Muscle of leg (tissue), 16 donors: ENCODE measurements at places on chromosomes 1 and 21. TPM values are rescaled to one million over a fixed set of nuclear protein-coding genes. Genes with fewer than 3 reads are reported as not detected.

DNA sequence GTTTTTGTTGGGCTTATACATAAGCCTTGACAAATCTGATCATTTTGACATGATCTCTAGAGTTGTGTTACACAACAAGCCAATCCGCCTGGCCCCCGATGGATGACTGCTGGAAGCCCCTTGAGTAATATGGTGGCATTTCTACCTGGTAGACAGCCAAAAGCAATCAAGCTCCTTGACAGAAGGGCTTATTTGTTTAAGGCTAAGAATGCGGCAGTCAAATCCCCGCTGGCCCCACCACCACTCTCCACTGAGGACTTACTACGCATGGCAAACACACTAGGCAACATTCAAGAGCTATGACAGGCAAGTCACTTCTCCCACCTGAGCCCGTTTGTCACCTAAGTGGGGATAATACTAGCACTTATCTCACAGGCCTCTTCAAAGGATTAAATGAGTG, 33.4 kb upstream of the C1orf198 start:
- no peak for DNase-seq
- H3K4me3 ChIP-seq: no peak overlapping the region
- H3K36me3 ChIP-seq: peaks cover 14% of the 10 kb centered on the region
- H3K27me3 ChIP-seq: no peaks in the 10 kb centered on the region

DNA sequence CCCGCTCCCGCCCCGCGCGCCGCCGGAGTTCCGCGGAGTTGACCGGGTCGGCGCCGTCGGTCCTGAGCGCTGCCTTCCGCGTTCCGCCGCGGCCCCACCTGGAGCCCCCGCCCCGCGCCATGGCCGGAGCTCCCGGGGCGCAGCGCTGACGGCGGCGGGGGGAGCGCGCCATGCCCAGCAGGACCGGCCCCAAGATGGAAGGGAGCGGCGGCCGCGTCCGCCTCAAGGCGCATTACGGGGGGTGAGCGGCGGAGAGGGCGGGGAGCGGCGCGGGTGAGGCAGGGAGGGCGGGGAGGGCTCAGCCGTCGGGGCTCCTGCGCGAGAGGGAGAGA, 216 bp downstream of the PRKCZ start:
- no peak overlapping the region for H3K27ac ChIP-seq
- H3K4me3 ChIP-seq: no peak overlapping the region

- no peak for DNase-seq
- H3K36me3 ChIP-seq: no peaks in the 10 kb centered on the region
These were observed 119.6 kb upstream of the BRINP3 start for GRCh38 chr1:190597294-190597693.

DNA sequence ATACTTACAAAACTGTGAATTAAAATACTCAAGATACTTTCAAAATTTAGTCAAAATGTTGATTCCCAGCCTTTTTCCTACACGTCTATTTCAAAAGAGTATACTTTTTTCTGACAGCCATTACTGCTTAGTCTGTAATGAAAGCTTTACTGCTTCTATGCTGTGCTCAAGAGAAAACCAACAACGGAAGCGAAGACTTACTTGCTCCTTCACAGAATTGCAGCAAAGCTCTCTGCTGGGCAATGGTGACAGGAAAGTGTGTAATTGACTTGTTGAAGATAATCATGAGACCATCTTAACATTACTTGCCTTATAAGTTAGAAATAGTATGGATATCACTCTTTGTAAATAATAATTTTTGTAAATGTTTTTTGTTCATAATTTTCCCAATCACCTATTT, 1.7 kb upstream of the DYNLT5 start:
- no peak overlapping the region for H3K4me3 ChIP-seq
- no peaks in the 10 kb centered on the region for H3K36me3 ChIP-seq
- H3K27me3 ChIP-seq: peaks cover 14% of the 10 kb centered on the region
- no peak for DNase-seq
- H3K27ac ChIP-seq: no peak overlapping the region

- H3K27ac ChIP-seq: no peak overlapping the region
- H3K36me3 ChIP-seq: no peaks in the 10 kb centered on the region
- no peak for DNase-seq
- no peak overlapping the region for H3K4me3 ChIP-seq
These were observed 516.6 kb downstream of the SMYD3 start for GRCh38 chr1:245990315-245991022.

DNA sequence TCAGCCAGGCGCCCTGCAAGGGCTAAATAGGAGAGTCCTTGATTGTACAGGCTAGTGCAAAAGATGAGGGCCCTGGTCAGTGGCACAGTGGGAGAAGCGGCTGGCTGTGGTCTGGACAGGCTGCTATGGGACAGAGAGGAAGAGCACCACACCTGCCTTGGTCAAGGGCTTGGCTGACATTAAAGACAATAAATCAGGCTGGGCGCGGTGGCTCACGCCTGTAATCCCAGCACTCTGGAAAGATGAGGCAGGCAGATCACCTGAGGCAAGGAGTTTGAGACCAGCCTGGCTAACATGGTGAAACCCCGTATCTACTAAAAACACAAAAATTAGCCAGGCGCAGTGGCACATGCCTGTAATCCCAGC, 62.9 kb downstream of the NID1 start:
- peaks cover 40% of the 10 kb centered on the region for H3K36me3 ChIP-seq
- no peak for DNase-seq
- H3K27me3 ChIP-seq: no peaks in the 10 kb centered on the region

DNA sequence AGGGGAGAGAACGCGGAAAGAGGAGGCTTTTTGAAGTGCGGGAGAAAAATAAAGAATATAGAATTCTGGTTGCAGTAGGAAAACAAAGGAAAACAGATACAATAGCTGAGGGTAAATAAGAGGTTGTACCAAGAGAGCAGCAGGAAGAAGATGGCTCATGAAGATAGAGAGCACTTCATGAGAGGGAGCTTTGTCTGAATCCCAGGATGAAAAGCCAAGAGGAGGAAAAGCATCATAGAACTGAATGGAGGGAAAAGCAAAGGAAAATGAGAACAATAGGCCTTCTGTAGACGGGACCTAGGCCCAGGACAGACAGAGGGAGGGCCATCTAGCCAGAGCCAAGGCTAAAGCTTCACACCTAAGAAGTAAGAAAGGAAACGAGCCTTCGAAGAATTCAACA, 49.5 kb downstream of the ATP6V1G3 start:
- no peaks in the 10 kb centered on the region for H3K27me3 ChIP-seq
- H3K4me1 ChIP-seq: no peaks in the 10 kb centered on the region
- DNase-seq: no peak
- no peaks in the 10 kb centered on the region for H3K36me3 ChIP-seq
- no peak overlapping the region for H3K4me3 ChIP-seq

GRCh38 chr1:231626535-231626950, at the start of gene DISC1:
TSS of gene DISC1 (plus strand) at chr1:231626790. CDS start at chr1:231626868, 78 bp downstream.
- no peaks in the 10 kb centered on the region for H3K36me3 ChIP-seq
- peaks cover 19% of the 10 kb centered on the region for H3K4me1 ChIP-seq
- peak; percentile 96 for DNase-seq
- H3K27me3 ChIP-seq: no peaks in the 10 kb centered on the region
- peak within 1 kb of the TSS; percentile 87 for H3K4me3 ChIP-seq

- peaks cover 5% of the 10 kb centered on the region for H3K4me1 ChIP-seq
- H3K27me3 ChIP-seq: no peaks in the 10 kb centered on the region
- H3K4me3 ChIP-seq: no peak overlapping the region
- no peak overlapping the region for H3K27ac ChIP-seq
These were observed 687.0 kb downstream of the ADGRL2 start for GRCh38 chr1:82487778-82488177.

DNA sequence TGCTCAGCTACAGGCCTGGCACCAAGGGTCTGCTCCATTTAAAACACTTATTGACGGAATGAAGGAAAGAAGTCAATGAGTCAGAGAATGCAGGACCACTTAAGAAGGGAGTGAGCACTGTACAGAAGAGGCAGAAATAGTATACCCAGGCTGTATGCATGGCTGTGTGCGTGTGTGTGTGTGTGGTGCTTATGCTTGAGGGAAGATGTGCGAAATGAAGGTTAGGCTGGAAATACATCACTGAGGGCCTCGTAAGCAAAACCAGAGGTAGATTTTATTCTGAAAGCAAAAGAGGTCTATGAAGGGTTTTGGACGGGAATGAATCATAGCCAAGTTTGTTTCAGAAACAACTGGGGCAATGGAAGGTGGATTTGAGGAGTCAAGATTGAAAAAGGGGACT, 9.7 kb upstream of the ADGRB2 start:
- DNase-seq: no peak
- H3K4me3 ChIP-seq: no peak overlapping the region
- H3K4me1 ChIP-seq: peaks cover 47% of the 10 kb centered on the region
- H3K27ac ChIP-seq: no peak overlapping the region
- H3K36me3 ChIP-seq: no peaks in the 10 kb centered on the region
- H3K27me3 ChIP-seq: peaks cover 56% of the 10 kb centered on the region

GRCh38 chr1:65921446-65921845, 128.8 kb downstream of the PDE4B start:
- no peak overlapping the region for H3K4me3 ChIP-seq
- H3K27me3 ChIP-seq: no peaks in the 10 kb centered on the region
- no peaks in the 10 kb centered on the region for H3K4me1 ChIP-seq

DNA sequence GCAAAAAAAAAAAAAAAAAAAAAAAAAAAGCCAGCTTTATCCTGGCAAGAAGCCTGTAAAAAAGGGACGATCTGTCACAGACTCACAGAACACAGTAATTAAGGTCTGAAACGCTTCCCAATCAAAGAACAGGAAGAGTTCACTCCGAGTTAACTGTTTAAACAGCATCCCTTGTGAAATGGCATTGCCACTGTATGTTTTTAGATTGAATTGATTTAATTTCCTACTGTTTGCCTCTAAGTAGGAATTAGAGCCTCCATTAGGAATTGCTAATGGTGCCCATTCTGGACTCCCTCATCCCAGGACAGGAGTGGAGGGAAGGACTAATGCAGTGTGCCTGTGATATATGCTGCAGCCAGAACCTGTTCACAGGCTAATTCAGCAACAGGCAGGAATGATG, 370.8 kb downstream of the RWDD3 start:
- H3K27ac ChIP-seq: no peak overlapping the region
- no peak overlapping the region for H3K4me3 ChIP-seq
- no peaks in the 10 kb centered on the region for H3K4me1 ChIP-seq
- H3K36me3 ChIP-seq: no peaks in the 10 kb centered on the region

- H3K4me1 ChIP-seq: peaks cover 38% of the 10 kb centered on the region
- no peak overlapping the region for H3K4me3 ChIP-seq
- peaks cover 12% of the 10 kb centered on the region for H3K36me3 ChIP-seq
These were observed 27.0 kb downstream of the TGFB2 start for GRCh38 chr1:218371927-218372672.

DNA sequence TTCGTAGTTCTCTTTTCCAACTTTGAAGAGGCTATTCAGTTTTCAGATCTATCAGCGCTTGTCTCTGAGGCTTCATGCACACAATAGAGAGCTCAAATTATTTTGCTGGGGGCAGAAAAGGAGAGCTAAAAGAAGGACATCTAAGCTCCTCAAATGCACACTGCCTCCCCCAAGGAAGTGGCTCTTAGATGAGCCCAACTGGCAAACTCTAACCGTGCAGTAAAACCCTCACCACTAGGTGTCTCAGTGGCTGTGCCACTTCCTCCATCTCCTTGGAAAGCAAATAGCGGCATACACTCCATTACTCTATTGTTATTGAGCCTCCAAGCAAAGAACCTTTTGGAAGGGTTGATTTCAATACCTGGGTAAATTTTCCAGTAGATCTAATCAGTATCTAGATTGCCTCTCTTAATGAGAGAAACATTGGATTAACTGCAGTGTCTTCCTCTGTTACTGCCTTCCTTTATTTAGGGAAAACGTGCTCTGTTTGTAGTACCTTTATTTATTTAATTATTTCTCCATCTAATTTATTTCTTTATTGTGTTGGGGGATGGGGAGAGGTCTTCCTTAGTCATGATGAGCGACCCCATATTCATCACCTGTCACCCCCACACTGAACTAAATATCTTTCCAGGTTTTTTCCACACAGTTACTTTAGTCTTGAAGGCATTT, 9.2 kb upstream of the SFPQ start:
- DNase-seq: peak; percentile 90
- no peak overlapping the region for H3K4me3 ChIP-seq
- H3K36me3 ChIP-seq: no peaks in the 10 kb centered on the region
- H3K4me1 ChIP-seq: peaks cover 2% of the 10 kb centered on the region
- no peaks in the 10 kb centered on the region for H3K27me3 ChIP-seq

- H3K27me3 ChIP-seq: no peaks in the 10 kb centered on the region
- no peak overlapping the region for H3K4me3 ChIP-seq
- peak; percentile 59 for DNase-seq
- no peak overlapping the region for H3K27ac ChIP-seq
- H3K4me1 ChIP-seq: no peaks in the 10 kb centered on the region
These were observed 21.7 kb downstream of the ASTN1 start for GRCh38 chr1:177142791-177143271.

- DNase-seq: peak; percentile 48
- H3K27me3 ChIP-seq: peaks cover 2% of the 10 kb centered on the region
- no peak overlapping the region for H3K4me3 ChIP-seq
These were observed 23.1 kb upstream of the ERI3 start for GRCh38 chr1:44377925-44378784.

DNA sequence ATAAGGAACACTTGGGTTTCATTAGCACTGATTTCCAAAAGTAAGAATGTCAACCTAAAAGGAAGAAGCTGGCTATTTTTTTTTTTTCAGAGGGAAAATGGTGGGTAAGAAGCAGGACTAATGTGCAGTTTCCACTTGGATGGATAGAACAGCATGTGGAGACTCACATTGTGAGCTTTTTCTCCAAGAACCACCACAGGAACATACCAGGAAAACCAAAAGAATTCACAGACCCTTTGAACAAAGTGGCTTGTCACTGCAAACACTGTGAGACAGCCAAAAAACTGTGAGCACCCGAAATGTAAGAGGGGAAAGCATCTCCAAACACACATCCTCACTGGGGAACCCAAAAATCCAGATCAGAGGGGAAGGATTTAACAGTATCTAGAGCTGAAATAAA, 15.7 kb upstream of the MX1 start:
- H3K27ac ChIP-seq: no peak overlapping the region
- no peak overlapping the region for H3K4me3 ChIP-seq
- H3K36me3 ChIP-seq: peaks cover 9% of the 10 kb centered on the region

DNA sequence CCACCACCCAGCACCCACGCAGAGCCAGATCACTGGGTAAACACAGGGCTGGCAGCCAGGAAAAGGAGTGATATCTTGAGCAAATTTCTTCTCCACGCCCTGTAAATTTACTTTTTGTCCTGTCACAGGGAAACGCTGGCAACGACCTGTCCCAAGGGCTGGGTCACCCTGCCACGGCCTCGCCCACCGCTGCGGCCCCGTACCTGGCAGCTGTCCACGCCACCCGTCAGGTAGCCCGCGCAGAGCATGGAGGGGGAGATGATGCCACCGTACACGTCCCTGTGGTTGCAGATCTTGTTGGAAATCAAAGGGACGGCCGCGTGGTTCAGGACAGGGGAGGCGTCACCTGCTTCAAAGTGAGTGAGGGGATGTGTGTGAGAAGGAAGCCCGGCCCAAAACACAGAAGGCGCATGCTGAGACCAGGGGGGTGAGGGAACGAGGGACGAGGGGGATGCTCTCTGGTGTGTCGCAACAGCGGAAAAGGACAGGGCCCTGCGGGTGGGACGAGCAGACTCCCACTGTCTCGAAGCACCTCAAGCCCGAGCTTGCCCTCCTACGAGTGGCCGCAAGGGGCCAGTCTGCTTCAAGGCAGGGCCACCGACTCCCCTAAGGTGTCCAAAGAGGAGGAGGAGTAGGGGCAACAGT, 10.1 kb upstream of the TFF1 start:
- DNase-seq: no peak
- H3K4me3 ChIP-seq: no peak overlapping the region
- no peak overlapping the region for H3K27ac ChIP-seq
- peaks cover 17% of the 10 kb centered on the region for H3K27me3 ChIP-seq
- H3K4me1 ChIP-seq: no peaks in the 10 kb centered on the region

Gene SPRR1A
- total RNA-seq: not detected

Gene ASPM
- 14.2 TPM for total RNA-seq

Gene CHTOP
- total RNA-seq: 45.0 TPM

Gene FNDC5
- total RNA-seq: 155 TPM

Gene OVAAL
- not detected for total RNA-seq

Gene GIPC2
- 0.84 TPM for total RNA-seq

Gene TFF3
- total RNA-seq: 3.1 TPM

Gene LRRC39
- 183 TPM for total RNA-seq

Gene ZNF648
- total RNA-seq: 0.04 TPM

Gene GPR25
- total RNA-seq: not detected
